ENCODE measurements at places on chromosomes 5 and 9.

- H3K27ac ChIP-seq = no peak overlapping the region
- DNase-seq = no peak
- H3K36me3 ChIP-seq = no peaks in the 10 kb centered on the region
- H3K4me3 ChIP-seq = no peak overlapping the region
- H3K4me1 ChIP-seq = peaks cover 11% of the 10 kb centered on the region
- H3K27me3 ChIP-seq = peaks cover 37% of the 10 kb centered on the region
Measured at GRCh38 chr9:21294364-21294774, 10.7 kb downstream of the IFNA5 start.

DNA sequence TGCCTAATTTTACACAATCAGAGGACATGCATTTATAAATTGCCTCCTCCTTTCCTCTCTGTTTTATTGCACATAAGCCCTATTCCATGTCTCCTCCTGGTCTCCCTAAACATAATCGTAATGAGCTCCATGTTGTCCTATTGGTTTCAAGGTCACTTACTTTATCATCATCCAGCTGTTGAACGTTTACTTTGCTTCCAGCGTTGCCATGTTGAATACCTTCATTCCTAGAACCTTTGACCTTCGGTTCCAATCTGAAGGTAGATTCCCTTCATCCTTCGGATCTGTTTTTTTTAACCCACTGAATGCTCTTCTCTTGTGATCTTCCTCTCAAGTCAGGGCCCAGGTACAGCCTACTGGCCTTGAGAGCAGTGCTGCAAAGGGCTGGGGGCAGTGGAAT lies 84.3 kb downstream of the PJA2 start:
- H3K4me1 ChIP-seq = no peaks in the 10 kb centered on the region
- DNase-seq = no peak
- H3K4me3 ChIP-seq = no peak overlapping the region

DNA sequence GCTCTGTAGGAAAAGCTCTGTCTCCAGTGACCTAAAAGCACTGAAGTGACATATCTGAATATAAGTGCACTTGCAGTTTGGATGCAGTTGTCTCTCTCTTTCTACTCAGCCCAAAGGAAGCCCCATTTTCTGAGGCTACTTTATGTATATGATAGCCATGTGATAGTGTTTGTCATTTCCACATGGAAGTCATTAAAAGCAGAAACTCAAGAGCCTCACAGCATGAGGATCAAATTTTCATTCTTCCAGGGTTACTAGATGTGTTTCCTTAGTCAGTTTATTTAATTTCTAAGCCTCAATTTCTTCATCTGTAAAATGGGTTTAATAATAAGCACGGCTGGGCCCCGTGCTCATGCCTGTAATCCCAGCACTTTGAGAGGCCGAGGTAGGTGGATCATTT lies 36.7 kb downstream of the RNF44 start:
- H3K36me3 ChIP-seq = peaks cover 53% of the 10 kb centered on the region
- H3K27me3 ChIP-seq = no peaks in the 10 kb centered on the region
- H3K27ac ChIP-seq = peak overlapping the region; percentile 26
- H3K4me3 ChIP-seq = no peak overlapping the region
- DNase-seq = no peak
- no peaks in the 10 kb centered on the region for H3K4me1 ChIP-seq

DNA sequence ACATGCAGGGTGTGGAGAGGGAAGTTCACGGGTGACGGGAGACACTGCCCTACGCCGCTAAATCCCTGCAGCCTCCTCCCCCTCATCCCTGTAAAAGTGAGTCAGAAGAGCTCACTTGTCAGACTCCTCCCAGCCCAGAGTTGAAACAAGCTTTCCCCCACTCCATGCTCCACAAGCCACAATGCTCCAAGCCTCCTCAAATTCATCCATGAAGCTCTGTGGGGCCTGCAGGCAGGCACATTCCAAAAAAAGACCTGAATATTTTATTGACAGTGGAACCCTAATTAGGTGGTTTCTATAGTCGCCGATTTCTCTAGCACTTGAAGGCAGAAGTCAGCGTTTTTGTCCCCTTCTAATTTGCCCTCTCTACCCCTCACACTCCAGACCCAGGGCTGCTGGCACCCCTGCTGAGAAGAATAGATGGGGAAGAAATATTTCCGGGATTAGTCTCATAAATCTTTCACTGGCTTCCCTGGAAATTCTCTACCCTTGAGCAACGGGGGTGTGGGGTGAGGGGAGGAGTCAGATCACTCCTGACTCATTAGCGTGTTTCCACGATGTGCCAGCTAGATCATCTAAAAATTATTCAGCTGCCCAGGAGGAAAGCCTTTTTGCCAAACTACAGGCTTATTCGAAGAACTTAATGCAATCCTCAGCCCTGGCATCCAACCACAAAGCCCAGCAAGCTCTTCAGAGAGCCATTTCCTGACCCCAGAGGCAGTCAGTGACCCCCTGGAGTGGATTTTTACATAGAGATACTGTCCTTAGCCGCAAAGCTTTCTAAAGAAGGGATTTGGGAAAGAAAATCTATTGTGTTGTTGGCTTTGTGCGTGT lies 97.1 kb downstream of the ENC1 start:
- H3K4me3 ChIP-seq = no peak overlapping the region
- peaks cover 18% of the 10 kb centered on the region for H3K27me3 ChIP-seq

DNA sequence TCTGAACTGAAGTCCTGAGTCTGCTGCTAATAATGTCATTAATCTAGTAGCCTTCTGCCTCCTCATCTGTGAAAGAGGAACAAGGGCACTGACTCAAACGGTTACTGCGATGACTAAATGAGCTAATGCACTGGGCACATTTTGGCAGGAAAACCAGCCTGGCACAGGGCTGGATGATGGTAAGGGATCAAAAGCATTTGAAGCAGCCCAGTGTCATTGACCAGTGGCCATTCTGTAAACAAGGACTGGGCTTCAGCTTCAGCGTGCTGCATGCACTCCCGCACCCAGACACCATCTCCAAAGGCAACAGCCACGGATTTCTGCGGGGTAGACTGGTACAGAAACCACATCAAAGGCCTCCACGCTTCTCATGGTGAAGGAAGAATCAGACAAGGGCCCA lies 8.0 kb downstream of the GCNT4 start:
- no peak overlapping the region for H3K27ac ChIP-seq
- H3K4me1 ChIP-seq = peaks cover 28% of the 10 kb centered on the region
- H3K27me3 ChIP-seq = peaks cover 23% of the 10 kb centered on the region
- peaks cover 11% of the 10 kb centered on the region for H3K36me3 ChIP-seq

- H3K36me3 ChIP-seq = no peaks in the 10 kb centered on the region
- no peaks in the 10 kb centered on the region for H3K4me1 ChIP-seq
- H3K4me3 ChIP-seq = no peak overlapping the region
- no peak overlapping the region for H3K27ac ChIP-seq
Measured at GRCh38 chr9:106717686-106718085, 145.3 kb upstream of the ZNF462 start.

GRCh38 chr9:128438343-128439109 lies 17.3 kb upstream of the ODF2 start:
- peak; percentile 87 for DNase-seq
- H3K36me3 ChIP-seq = no peaks in the 10 kb centered on the region

DNA sequence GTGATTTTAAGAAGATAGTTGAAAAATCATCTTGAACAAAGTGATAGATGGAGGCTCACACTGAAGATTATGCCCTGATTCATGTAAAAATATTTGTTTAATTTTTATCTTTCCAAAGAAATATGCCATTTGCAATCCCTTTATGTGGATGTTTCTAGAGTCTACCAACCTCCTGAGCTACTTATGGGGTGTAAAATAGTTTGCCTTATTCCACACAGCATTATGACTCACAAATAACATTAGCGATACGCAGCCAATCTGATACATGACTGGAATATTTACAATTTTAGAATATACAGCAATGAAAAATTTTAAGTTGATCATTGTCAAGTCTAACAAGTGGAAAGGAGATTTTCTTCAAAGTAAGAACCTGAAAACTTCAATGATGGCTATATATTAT lies 327.5 kb downstream of the EDIL3 start:
- no peaks in the 10 kb centered on the region for H3K36me3 ChIP-seq
- no peaks in the 10 kb centered on the region for H3K4me1 ChIP-seq
- no peak overlapping the region for H3K4me3 ChIP-seq
- H3K27ac ChIP-seq = no peak overlapping the region

GRCh38 chr5:160181965-160182622 lies 47.2 kb upstream of the FABP6 start:
- no peaks in the 10 kb centered on the region for H3K36me3 ChIP-seq
- DNase-seq = no peak
- peaks cover 15% of the 10 kb centered on the region for H3K27me3 ChIP-seq
- H3K27ac ChIP-seq = no peak overlapping the region

DNA sequence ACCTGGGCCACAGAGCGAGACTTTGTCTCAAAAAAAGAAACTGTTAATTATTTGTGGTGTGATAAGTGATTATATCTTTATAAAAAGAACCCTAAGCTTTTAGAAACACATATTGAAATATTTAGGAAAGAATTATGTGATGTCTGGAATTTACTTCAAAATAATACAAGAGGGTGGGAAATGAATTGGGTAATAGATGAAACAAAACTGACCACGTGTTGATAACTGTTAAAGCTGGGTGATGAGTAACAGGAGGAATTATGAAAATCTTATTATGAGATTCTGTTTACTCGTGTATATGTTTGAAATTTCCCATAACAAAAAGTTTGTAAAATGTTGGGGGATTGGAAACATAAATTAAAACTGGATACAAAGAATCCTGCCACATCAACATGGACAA lies 33.0 kb upstream of the PPP2CA start:
- no peak overlapping the region for H3K4me3 ChIP-seq
- H3K27me3 ChIP-seq = peaks cover 9% of the 10 kb centered on the region
- H3K36me3 ChIP-seq = no peaks in the 10 kb centered on the region
- no peaks in the 10 kb centered on the region for H3K4me1 ChIP-seq

GRCh38 chr5:68452286-68452685 lies 236.7 kb downstream of the PIK3R1 start:
- peaks cover 1% of the 10 kb centered on the region for H3K36me3 ChIP-seq
- H3K27ac ChIP-seq = no peak overlapping the region
- no peaks in the 10 kb centered on the region for H3K27me3 ChIP-seq
- H3K4me3 ChIP-seq = no peak overlapping the region

DNA sequence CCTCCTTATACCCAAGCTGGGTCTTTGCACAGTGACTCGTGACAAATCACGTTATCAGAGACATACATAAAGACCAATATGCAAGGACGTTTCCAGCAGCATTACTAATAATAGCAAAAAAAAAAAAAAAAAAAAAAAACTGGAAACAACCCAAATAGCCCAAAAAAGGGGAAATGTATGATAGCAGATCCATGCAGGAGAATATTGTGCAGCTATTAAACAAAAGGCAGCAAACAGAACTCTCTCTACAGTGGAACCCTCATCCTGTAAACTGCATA lies 37.7 kb downstream of the C5orf15 start:
- H3K4me1 ChIP-seq = peaks cover 19% of the 10 kb centered on the region
- peak overlapping the region; percentile 75 for H3K27ac ChIP-seq

DNA sequence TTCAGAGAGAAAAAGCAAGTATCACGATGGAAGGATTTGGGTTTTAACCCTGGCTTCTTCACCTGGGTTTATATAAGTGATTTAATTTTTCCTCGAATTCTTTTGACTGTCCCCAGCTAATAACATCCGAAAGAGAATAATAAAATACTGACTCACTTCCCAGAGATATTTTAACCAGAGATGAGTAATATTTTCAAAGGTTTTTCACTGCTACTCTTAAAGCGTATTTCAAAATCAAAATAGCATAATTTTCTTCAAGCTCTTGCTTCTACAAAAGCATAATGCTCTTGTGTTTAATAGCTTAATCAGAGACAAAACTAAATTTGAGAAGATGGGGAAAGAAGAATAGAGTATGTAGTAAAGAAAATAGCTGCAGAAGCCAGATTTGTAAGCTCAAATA lies 215.2 kb upstream of the PTGER4 start:
- H3K27me3 ChIP-seq = no peaks in the 10 kb centered on the region
- no peak overlapping the region for H3K4me3 ChIP-seq
- peaks cover 27% of the 10 kb centered on the region for H3K36me3 ChIP-seq
- H3K4me1 ChIP-seq = no peaks in the 10 kb centered on the region

- H3K27ac ChIP-seq = peak overlapping the region; percentile 95
- H3K27me3 ChIP-seq = no peaks in the 10 kb centered on the region
- DNase-seq = no peak
- peak overlapping the region; percentile 92 for H3K4me3 ChIP-seq
- H3K36me3 ChIP-seq = no peaks in the 10 kb centered on the region
Measured at GRCh38 chr5:176542596-176543427, 5.6 kb upstream of the RNF44 start.

DNA sequence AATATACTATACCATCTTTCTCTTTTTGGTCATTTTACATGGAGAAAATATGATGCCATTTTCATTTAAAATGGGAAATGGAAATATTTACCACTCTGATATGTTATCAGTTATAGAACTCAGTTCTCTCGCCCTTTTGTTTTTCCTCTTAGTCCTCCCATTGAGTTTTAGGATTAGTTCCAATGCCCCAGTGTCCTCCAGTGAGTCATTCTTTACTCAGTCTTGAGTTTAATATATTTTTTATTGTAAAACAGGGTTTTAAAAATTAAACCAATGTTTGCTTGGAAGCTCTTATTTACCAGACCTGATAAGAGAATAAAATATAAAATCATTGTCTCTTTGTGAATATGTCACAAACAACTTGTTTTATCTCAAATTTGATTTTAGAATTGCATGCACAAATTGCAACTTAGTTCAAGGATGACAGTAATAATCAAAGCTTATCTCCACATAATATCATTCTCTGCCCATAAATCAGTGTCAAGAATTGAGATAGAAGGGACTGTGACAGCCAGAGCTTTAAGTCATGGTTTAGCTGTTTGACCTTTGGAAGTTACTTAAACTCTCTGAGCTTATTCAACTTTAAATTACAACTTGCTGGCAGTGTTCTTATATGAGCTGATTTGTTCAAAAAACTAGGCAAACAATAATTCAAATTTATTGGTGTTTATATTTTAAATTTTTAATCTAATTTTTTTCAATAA lies 166.4 kb downstream of the PAM start:
- no peak overlapping the region for H3K27ac ChIP-seq
- H3K4me1 ChIP-seq = no peaks in the 10 kb centered on the region
- no peak overlapping the region for H3K4me3 ChIP-seq
- H3K36me3 ChIP-seq = peaks cover 1% of the 10 kb centered on the region

DNA sequence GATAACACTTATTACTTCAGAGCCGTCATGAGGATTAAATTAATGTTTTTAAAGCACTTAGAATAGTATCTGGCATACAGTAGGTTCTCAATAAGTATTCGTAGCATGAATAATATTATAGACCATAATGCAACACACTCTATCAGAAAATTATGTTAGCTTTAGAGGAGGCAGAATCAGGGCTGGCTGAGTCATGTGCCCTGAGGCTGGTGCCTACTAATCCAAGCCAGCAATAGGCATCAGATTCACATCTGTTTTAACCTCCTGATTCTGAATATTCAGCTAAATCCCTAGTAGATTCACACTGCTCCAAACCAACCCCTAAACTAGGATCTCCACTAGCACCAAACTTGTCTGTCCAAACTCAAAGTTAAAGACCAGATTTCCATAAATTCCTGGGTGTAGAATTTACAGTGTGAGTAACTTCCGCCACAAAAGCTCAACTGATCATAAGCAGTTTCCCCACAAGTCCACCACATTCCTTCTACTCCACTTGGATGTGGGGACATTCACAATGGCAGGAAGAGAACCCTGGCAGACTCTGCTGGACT lies 170.0 kb upstream of the DAPK1 start:
- H3K4me1 ChIP-seq = no peaks in the 10 kb centered on the region
- H3K36me3 ChIP-seq = no peaks in the 10 kb centered on the region
- peaks cover 7% of the 10 kb centered on the region for H3K27me3 ChIP-seq

GRCh38 chr5:124927735-124928134 lies 181.3 kb upstream of the ZNF608 start:
- H3K4me1 ChIP-seq = no peaks in the 10 kb centered on the region
- no peaks in the 10 kb centered on the region for H3K36me3 ChIP-seq
- no peak for DNase-seq
- no peak overlapping the region for H3K4me3 ChIP-seq
- H3K27ac ChIP-seq = no peak overlapping the region
- no peaks in the 10 kb centered on the region for H3K27me3 ChIP-seq

GRCh38 chr5:139701056-139701741 lies 53.0 kb downstream of the CXXC5 start:
- H3K4me3 ChIP-seq = no peak overlapping the region
- no peak overlapping the region for H3K27ac ChIP-seq
- no peaks in the 10 kb centered on the region for H3K36me3 ChIP-seq
- peaks cover 26% of the 10 kb centered on the region for H3K4me1 ChIP-seq
